Activated CD4-positive, alpha-beta T cell treated with anti-CD3 and anti-CD28 coated beads for 1 hour (primary cell): ENCODE measurements at places on chromosomes 2 and 18.

- no peak for DNase-seq
These were observed 103.3 kb downstream of the AGAP1 start for GRCh38 chr2:235597081-235597615.

- DNase-seq = no peak
These were observed 296.8 kb upstream of the KYNU start for GRCh38 chr2:142580691-142581090.

DNA sequence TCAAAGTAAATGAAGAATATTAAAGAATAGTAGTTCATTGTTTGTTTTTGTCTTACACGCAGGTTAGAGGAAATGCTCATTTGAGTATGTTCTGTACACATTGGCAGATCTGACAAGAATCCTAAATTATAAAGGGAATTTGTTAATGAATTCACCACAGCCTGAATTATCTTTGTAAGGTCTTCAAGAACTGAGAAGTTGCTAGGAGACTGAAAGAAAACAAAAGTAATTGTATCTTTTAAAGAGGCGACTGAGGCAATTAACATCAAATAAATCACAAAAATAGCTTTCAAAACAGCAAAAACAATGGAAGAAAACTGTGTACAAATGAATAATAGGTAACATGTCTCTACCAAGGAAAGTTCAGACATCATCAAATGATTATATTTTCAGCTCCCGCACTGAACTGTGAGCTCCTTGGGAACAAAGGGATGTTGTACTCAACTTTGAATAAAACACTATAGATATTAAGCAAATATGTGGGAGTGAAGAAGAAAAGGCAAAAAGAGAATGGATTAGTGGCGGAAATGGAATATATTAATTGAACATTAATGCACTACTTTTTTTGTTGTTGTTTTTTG is 51.7 kb upstream of the ATIC start:
- no peak for DNase-seq

DNA sequence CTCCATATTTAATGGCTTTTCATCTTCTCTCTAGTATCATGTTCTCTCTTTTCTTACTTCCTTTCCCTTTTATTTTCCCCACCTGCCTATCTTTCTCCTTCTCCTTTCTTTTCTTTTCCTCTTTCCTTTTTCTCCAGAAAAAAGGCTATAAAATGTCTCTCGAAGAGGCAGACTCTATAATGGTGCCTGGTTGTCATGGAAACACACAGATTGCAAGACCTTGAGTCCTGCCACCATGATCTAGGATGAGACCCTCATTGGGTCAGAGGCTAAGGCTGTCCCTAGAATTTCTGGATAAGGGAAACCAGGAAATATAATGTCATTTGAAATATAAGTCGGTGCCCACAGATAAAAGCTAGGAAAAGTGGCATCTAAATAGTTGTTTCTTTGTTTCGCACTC is 36.5 kb upstream of the LHCGR start:
- DNase-seq = no peak

DNA sequence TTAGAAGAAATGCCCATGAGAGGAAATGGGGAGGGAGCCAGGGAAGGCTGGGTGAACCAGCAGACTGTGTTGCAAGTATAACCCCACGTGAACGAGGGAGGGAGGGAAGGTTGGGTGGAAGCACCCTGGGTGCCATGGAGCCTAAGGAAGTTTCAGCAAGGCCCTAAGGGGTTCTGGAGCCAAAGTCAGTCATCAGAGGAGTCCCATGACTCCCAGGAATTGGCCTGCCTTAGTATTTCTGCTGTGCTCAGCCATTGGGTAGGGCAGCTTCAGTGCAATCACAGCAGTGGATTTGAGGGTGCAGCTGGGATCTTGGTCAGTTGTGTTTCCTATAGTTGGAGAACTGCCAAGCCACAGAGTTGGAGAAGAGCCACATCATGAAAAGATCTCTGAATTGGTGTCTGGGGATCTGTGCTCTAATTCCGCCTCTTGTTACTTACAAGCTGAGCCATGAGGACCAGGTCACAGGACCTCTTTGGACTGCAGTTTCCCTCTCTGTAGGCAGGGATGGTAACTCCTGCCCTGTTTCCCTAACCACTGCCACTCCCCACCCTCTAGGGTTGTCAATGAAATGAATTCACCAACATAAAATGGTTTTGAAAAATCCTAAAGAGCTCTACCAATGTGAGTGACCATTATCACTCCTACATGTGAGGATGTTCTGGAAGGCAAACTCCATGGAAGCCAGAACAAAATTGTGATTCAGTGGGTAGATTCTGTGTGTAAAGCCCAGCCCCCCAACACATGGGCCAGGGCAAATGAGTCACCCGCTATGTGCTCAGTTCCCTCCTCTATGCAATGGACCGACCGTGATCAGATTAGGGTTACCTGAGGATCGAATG is 108.9 kb downstream of the CLIP4 start:
- DNase-seq = no peak

DNA sequence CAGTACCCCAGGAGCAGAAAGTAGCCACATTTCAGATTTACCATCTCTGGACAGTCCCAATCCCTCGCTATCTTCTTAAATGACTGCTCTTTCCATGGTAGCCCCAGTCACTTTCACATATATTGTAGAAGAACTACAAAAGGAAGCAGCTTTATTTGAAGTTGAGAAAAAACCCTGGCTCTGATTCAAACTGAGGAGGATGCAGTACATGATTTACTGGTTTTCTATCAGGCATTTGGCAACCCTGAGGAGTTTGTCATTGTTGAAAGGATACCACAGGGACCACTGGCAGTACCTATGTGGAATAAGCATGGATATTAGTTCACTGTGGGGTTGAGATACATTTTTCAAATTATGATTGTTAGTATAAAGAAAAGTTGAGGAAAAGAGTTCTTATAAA is 640.9 kb upstream of the SETBP1 start:
- DNase-seq = no peak

GRCh38 chr2:158214431-158214830 is 112.8 kb downstream of the UPP2 start:
- no peak for DNase-seq

DNA sequence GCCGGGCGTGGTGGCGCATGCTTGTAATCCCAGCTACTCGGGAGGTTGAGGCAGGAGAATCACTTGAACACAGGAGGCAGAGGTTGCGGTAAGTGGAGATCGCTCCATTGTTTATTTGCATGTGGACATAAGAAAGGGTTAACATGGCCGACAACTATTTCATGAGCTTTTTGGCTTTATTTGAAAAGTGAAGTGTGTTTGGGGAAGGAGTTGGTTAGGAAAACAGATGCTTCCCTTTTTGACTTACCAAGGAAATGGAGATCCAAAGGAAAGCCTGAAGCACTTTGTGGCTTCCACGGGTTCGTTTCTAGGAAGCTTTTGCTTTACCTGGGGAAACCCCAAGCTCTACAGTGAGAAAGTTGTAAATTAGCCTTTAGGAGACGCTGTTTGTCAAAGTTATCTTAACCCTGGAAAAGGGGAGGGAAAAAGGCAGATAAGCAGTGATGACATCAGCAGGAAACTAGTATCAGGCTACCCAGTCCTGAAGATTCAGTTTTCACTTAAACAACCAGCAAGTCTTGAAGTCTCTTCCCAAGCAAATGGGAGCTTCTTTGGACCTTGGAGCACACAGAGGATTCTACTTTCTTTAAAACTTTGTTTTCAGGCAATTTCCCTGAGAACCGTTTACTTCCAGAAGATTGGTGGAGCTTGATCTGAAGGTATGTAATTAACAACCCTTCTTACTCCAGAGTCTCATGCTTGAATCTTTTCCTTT is at the start of gene CASP10:
CASP10 (plus strand) TSS at position 492 of the 715 bp plus-strand sequence. CDS start 2,637 bp downstream, outside the sequence.
- no peak for DNase-seq

GRCh38 chr18:37161491-37161890 is 332.6 kb downstream of the KIAA1328 start:
- DNase-seq = no peak
